Naive B cell (primary cell): ENCODE measurements at places on chromosomes 7 and 10.
A peak's percentile ranks its signal among the peaks of the same experiment; 100 is the strongest.

- H3K4me1 ChIP-seq = peaks cover 39% of the 10 kb centered on the region
- DNase-seq = no peak
- H3K27ac ChIP-seq = no peak overlapping the region
- peaks cover 30% of the 10 kb centered on the region for H3K36me3 ChIP-seq
- H3K4me3 ChIP-seq = peak overlapping the region; percentile 47
These were observed 121.2 kb downstream of the WDFY4 start for GRCh38 chr10:48805848-48806247.

GRCh38 chr7:2931034-2931415 is 86.9 kb upstream of the GNA12 start:
- no peak overlapping the region for H3K4me3 ChIP-seq
- H3K27ac ChIP-seq = no peak overlapping the region
- H3K4me1 ChIP-seq = no peaks in the 10 kb centered on the region
- no peak for DNase-seq

- no peak overlapping the region for H3K4me3 ChIP-seq
- H3K36me3 ChIP-seq = no peaks in the 10 kb centered on the region
- DNase-seq = no peak
- H3K27ac ChIP-seq = no peak overlapping the region
These were observed 41.8 kb downstream of the UNC5B start for GRCh38 chr10:71253981-71254818.

DNA sequence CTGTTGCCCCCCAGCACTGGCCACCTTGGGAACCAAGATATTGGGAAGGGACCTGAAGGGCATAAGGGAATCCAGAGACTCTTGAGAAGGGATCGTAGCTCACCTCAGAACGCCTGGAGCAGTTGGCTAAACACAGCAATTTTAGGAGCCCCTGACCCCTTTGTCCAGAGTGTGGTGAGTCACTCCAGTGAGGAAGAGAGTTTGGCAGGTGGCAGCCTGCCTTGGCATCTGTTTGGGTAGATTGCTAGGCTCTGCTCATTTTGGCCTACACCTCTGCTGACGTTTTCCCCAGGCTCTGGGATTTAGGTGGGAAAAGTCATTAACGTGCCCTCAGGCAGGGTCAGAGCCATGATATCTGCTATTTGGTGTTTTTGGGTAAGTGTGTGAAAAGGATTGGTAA is 100.6 kb downstream of the GRB10 start:
- no peak for DNase-seq
- H3K36me3 ChIP-seq = no peaks in the 10 kb centered on the region
- H3K4me3 ChIP-seq = no peak overlapping the region
- peaks cover 9% of the 10 kb centered on the region for H3K4me1 ChIP-seq
- H3K27ac ChIP-seq = no peak overlapping the region
- no peaks in the 10 kb centered on the region for H3K27me3 ChIP-seq

DNA sequence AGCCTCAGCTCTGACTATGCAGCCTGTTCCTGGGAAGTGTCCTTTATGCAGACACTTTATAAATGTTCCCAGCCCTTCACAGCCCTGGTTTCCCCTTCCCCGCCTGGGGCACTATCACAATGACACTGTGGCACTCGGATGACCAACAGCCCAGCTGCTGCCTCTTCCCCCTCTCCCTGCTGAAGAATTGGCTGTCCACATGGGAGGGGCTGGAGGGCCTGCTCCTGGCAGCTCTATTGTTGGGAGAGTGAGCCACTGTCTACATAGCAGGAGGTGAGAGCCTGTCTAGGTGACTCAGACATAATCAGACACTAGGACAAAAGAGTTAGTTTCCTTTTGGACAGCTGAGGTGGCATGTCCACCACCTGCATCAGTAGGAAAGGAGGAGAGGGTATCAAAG is 437.5 kb downstream of the PLXNA4 start:
- H3K27me3 ChIP-seq = peaks cover 4% of the 10 kb centered on the region
- DNase-seq = no peak
- H3K4me1 ChIP-seq = no peaks in the 10 kb centered on the region
- H3K27ac ChIP-seq = no peak overlapping the region
- H3K4me3 ChIP-seq = no peak overlapping the region

DNA sequence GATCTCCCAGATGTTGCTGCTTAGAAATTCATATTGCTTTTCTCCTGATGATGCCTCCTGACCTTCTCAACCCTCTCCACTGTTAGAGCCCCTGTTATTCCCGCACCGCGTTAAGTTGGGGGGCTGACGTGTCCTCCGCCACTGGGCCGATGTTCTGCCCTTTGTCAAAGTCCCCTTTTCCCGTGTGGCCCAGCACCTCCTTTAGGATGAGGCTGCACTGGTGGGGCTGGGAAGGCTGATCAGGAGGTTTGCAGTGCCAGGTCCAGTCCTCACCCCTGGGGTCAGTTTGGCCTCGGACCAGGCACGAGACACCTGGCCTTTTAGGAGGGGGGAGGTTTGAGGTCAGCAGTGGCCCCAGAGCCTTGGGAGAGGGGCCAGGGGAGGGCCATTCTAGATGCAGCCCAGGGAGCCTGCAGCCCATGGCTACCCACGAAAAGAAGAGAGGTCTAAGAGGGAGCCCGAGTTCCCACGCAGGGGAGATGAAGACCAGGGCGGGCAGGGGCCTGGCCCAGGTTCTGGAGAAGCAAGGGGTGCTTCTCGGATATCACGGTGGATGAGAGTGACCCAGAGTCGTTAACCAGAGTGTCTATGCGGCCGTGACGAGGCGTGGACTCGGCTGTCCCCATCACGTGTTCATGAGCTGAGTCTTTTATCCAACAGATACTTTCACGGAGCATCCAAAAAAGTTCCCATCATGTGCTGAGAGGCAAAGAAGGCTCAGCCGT is 150.4 kb downstream of the DNAJB6 start:
- H3K4me1 ChIP-seq = peaks cover 11% of the 10 kb centered on the region
- H3K27me3 ChIP-seq = peaks cover 16% of the 10 kb centered on the region
- H3K36me3 ChIP-seq = no peaks in the 10 kb centered on the region
- H3K27ac ChIP-seq = peak overlapping the region; percentile 24
- DNase-seq = no peak

DNA sequence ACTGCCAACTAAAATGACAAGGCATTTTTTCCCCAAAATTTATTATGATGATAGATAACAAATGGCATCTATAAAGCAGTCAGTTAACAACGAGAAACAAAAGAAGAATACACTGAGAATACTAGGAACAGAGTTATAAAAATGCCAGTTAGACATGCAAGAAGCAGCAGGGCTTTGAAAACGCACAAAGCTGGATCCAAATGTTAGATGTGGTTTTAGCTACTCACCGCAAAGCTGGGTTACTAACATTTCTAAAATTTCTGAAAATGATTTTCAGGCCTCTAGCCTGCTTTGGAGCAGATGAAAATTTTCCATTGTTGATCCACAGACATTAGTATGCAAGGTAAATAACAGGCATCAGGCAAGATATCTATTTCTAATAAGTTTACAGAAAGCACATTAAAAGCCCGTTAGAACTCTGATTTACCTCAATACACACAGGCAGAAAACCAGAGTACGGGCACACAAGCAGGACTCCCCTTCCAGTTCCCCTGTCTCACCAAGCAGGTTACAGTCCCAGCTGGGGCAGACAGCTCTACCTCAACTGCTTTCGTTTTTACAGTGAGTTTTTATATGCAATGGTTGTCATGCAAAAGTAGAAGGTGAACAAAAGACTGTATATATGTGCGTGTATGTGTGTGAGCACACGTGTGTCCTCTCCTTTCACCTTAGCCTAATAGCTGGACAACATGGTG is 37.9 kb downstream of the GLI3 start:
- DNase-seq = no peak
- H3K4me3 ChIP-seq = no peak overlapping the region
- H3K4me1 ChIP-seq = peaks cover 4% of the 10 kb centered on the region
- no peak overlapping the region for H3K27ac ChIP-seq

- no peak for DNase-seq
- no peaks in the 10 kb centered on the region for H3K36me3 ChIP-seq
- peaks cover 6% of the 10 kb centered on the region for H3K27me3 ChIP-seq
- no peak overlapping the region for H3K4me3 ChIP-seq
These were observed 13.7 kb downstream of the THSD7A start for GRCh38 chr7:11818281-11818680.

DNA sequence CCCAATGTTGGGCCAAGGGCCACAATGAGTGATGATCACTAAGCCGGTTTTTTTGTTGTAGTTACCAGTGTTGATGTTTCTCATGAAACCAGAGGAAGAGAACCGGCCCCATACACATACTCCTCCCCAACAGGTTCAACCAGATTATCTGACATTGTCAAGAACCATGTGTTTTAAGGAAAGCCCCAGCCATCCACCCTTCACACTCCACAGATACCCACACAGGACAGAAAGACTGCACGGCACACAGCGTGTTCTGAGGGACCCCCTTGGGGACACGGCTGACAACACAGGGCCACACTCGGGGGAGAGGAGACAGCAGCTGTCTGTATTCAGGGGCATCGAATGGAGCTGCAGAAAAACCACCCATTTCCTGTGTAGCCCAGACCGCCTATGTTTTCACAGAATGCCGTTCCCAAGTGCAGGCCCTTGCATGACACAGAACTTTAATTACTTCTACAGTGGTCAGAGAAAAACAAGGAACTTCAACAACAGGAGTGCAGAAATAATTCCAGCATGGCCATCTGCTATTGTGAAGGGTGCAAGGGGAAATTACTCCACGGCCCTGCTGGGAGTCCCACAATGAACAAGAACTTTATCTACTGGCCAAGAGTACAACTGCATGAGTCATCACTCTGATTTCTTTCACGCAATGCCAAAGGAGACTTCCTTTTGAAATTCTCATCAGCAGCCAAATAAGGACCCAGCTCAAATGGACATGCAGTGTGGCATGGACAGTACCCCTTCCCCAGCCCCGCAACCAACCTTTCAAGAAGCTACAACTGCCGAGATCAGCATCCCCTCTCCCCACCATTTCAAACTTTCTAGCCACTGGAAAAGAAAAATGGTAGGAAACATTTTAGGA is 2.3 kb downstream of the KLF6 start:
- peaks cover 62% of the 10 kb centered on the region for H3K4me1 ChIP-seq
- DNase-seq = peak; percentile 68
- peaks cover 39% of the 10 kb centered on the region for H3K36me3 ChIP-seq
- peak overlapping the region; percentile 95 for H3K4me3 ChIP-seq
- no peaks in the 10 kb centered on the region for H3K27me3 ChIP-seq
- peak overlapping the region; percentile 99 for H3K27ac ChIP-seq

DNA sequence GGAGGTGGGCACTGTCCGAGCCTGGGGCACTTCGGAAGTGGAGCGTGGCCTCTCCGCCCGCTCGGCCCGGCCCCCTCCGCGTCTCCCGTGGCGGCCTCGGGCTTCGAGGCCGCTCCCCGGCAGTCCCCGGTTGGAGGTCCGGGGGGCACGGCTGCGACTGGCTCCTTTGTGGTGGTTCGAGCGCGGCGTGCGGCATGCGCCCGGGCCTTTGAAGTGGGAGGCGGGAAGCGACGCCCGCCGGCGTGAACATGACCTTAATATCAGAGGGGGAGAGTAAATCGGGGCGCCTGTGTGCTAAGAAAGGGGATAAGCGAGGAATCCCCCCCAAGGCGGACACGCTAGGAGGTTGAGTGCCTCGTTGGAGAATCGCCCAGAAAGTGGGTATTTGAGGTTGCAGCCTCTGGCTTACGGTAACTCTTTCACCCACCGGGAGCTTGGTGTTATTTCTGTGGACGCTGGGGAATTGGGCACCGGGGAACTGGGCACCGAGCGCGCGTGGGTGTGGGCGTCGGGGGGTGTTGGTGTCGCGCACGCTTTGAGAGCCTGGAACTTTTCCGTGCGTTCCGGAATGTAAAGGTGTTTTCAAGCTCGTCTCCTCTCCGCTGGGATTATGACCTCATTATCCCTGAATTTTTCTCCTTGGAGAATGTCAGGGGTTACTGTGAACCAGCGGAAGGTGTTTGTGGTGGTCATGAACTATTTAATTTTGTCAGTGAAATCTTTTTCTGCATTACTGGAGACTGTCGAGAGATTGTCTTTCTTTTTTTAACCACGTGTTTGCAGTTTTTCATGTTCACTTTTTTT is 660 bp downstream of the SUV39H2 start:
- H3K27ac ChIP-seq = no peak overlapping the region
- peaks cover 5% of the 10 kb centered on the region for H3K27me3 ChIP-seq
- H3K4me1 ChIP-seq = peaks cover 30% of the 10 kb centered on the region
- H3K4me3 ChIP-seq = peak overlapping the region; percentile 95
- no peaks in the 10 kb centered on the region for H3K36me3 ChIP-seq
- DNase-seq = peak; percentile 25

DNA sequence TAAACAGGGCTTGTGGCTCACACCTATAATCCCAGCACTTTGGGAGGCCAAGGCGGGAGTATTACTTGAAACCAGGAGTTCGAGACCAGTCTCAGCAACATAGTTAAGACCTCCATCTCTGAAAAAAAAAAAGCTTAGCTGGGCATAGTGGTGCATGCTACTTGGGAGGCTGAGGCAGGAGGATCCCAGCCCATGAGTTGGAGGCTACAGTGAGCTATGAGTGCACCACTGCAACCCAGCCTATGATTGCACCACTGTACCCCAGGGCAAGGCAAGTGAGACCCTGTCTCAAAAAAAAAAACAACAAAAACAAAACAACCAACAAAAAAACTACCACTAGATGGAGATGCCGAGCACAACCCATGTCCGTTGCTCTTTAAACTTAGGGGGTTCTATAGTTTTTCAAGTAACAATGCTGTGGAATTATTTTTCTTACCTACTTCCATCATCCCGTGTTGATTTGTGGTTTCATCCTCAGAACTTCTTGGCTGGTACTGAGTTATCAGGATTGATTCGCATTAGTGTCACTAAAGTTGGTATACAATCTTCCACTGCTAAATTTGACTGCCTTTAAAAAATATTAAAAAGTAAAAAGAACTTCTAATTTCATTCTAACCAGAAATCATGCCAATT is 12.2 kb upstream of the REPIN1 start:
- H3K4me3 ChIP-seq = no peak overlapping the region
- H3K27me3 ChIP-seq = no peaks in the 10 kb centered on the region
- peak; percentile 59 for DNase-seq
- peaks cover 19% of the 10 kb centered on the region for H3K4me1 ChIP-seq
- H3K27ac ChIP-seq = no peak overlapping the region

- peak overlapping the region; percentile 89 for H3K4me3 ChIP-seq
- H3K36me3 ChIP-seq = peaks cover 10% of the 10 kb centered on the region
- peak overlapping the region; percentile 93 for H3K27ac ChIP-seq
- peak; percentile 61 for DNase-seq
These were observed 23.2 kb upstream of the C1GALT1 start for GRCh38 chr7:7159063-7159658.

DNA sequence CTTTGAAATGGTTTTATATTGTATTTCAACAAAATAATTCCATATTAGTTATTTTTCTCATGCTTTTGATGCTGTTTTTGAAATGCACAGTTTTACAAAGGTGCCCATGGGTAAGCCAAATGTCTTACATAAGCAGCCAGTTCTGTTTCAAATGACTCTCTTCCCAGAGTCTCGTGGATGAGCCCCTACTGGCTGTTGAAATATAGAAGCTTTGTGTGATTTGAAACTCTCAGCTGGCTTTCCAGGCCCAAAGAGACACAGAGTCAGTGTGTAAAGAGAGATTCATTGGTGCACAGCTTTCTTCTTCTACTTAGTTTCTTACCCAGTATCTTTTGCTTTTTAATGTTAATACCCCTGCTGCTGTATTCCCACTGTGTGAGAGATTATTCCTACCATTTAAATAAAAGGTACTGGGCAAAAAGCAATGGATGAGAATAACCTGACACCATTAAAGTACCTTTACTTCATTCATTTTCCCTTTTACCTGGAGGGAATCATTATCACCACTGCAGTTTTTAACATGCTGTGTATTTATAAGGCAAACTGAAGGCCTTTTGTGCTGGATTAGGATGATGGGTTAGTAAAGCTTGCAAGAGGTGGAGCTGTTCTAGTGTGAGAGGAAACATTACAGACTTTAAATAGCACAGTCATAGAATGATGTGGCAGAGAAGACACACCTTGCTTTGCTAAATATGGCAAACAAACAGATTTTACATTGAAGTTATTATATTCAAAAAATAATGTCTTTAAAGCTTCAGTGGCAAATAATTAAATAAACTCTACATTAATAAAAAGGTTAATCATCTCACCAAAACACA is 415.1 kb downstream of the THSD7A start:
- no peak overlapping the region for H3K4me3 ChIP-seq
- no peaks in the 10 kb centered on the region for H3K4me1 ChIP-seq
- DNase-seq = no peak
- no peaks in the 10 kb centered on the region for H3K27me3 ChIP-seq
